ENCODE measurements at places on chromosomes 1 and 21. TPM values are rescaled to one million over a fixed set of nuclear protein-coding genes. Genes with fewer than 3 reads are reported as not detected.

Gene DIRAS3
- 6.2 TPM for total RNA-seq

Gene IFI6
- total RNA-seq = 247 TPM

Gene OR2T33
- total RNA-seq = not detected

Gene PSMB4
- 247 TPM for total RNA-seq

Gene CDC7
- 16.5 TPM for total RNA-seq

Gene SLAMF8
- total RNA-seq = 0.17 TPM

Gene C1orf216
- total RNA-seq = 24.0 TPM

Gene OR2G6
- total RNA-seq = not detected

Gene INSRR
- 0.40 TPM for total RNA-seq

Gene PPT1
- 87.4 TPM for total RNA-seq

Gene NHLH1
- total RNA-seq = 1.9 TPM

DNA sequence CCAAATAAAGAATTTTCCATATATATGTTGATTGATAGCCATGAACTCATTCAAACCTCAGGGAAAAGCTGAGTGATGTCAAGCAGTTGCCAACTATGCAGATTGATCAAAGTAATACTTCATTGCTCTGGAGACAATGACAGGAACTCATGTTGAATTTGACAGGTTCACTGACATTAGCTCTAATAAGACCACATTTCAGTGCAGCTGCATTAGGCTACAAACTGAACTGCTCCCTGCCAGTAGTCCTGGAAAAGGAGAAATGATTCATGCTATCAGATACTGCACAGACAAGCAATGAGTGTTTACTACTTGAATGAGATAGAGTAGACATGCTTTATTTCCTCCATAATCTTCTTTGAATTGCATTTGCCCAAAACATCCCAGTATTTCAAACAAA, 948.4 kb downstream of the MRPL39 start:
- H3K4me1 ChIP-seq = no peaks in the 10 kb centered on the region
- H3K27me3 ChIP-seq = no peaks in the 10 kb centered on the region
- DNase-seq = no peak
- H3K27ac ChIP-seq = no peak overlapping the region
- no peak overlapping the region for H3K4me3 ChIP-seq
- H3K36me3 ChIP-seq = no peaks in the 10 kb centered on the region

GRCh38 chr1:83794384-83794783, 204.5 kb downstream of the TTLL7 start:
- no peak overlapping the region for H3K4me3 ChIP-seq
- no peaks in the 10 kb centered on the region for H3K36me3 ChIP-seq
- H3K27me3 ChIP-seq = no peaks in the 10 kb centered on the region
- H3K4me1 ChIP-seq = no peaks in the 10 kb centered on the region
- DNase-seq = no peak
- H3K27ac ChIP-seq = no peak overlapping the region

DNA sequence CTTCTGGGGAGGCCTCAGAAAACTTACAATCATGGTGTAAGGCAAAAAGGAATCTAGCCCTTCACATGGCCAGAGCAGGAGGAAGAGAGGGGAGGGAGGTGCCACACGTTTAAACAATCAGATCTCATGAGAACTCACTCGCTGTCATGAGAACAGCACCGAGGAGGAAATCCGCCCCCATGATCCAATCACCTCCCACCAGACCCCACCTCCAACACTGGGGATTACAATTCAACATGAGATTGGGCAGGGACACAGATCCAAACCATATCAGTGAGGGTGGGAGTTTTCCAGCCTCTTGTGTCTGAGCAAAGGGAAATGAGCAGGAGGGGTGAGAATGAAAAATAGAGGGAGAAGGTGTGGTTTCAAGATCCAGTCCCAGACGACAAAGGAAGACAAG, 482.1 kb upstream of the VAMP3 start:
- H3K27me3 ChIP-seq = no peaks in the 10 kb centered on the region
- DNase-seq = no peak
- peaks cover 31% of the 10 kb centered on the region for H3K4me1 ChIP-seq
- no peak overlapping the region for H3K4me3 ChIP-seq
- H3K36me3 ChIP-seq = no peaks in the 10 kb centered on the region

GRCh38 chr1:76881762-76882161, 14.5 kb downstream of the ST6GALNAC5 start:
- no peaks in the 10 kb centered on the region for H3K36me3 ChIP-seq
- H3K4me3 ChIP-seq = no peak overlapping the region
- no peaks in the 10 kb centered on the region for H3K4me1 ChIP-seq
- DNase-seq = no peak
- H3K27ac ChIP-seq = no peak overlapping the region

GRCh38 chr1:204950353-204951001, 79.8 kb downstream of the NFASC start:
- no peak overlapping the region for H3K4me3 ChIP-seq
- no peak overlapping the region for H3K27ac ChIP-seq
- no peak for DNase-seq
- peaks cover 16% of the 10 kb centered on the region for H3K4me1 ChIP-seq

DNA sequence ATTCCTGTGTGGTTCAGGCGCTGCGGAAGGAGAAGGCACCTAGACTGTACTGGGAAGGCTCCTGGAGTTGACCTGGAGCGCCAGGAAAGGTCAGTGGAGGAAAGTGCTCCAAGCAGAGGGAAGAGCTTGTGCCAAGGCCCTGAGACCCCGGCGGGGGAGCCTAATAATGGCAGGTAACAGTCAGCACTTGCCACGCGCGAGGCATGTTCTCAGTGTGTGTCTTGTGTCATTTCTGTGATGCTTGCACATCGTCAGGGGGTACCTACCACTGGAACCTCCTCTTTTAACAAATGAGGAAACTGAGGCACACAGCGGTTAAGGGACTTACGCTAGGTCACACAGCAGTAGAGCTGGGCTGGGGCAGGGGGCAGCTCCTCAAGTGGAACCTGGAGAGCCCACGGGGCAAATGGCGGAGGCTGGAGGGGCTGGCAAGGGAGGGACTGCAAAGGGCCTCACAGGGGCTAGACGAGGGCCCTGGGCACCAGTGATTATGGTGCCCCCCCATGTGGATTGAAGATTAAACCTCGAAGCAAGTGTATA, 976 bp upstream of the BMP8B start:
- DNase-seq = no peak
- H3K4me1 ChIP-seq = peaks cover 27% of the 10 kb centered on the region
- peak overlapping the region; percentile 28 for H3K4me3 ChIP-seq

GRCh38 chr1:10302416-10302815, 92.0 kb downstream of the KIF1B start:
- DNase-seq = no peak
- peaks cover 22% of the 10 kb centered on the region for H3K4me1 ChIP-seq
- no peak overlapping the region for H3K27ac ChIP-seq
- no peak overlapping the region for H3K4me3 ChIP-seq
- H3K36me3 ChIP-seq = peaks cover 11% of the 10 kb centered on the region
- no peaks in the 10 kb centered on the region for H3K27me3 ChIP-seq

DNA sequence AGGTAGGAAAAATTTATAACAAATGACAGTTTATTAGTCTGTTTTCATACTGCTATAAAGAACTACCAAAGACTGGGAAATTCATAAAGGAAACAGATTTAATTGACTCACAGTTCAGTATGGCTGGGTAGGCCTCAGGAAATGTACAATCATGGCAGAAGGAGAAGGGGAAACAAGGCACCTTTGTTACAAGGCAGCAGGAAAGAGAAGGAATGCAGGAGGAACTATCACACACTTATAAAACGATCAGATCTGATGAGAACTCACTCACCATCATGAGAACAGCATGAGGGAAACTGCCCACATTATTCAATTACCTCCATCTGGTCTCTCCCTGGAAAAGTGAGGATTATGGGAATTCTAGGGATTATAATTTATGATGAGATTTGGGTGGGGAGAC, 61.3 kb downstream of the ASB17 start:
- no peak overlapping the region for H3K4me3 ChIP-seq
- H3K27me3 ChIP-seq = no peaks in the 10 kb centered on the region
- no peak for DNase-seq
- H3K27ac ChIP-seq = no peak overlapping the region

DNA sequence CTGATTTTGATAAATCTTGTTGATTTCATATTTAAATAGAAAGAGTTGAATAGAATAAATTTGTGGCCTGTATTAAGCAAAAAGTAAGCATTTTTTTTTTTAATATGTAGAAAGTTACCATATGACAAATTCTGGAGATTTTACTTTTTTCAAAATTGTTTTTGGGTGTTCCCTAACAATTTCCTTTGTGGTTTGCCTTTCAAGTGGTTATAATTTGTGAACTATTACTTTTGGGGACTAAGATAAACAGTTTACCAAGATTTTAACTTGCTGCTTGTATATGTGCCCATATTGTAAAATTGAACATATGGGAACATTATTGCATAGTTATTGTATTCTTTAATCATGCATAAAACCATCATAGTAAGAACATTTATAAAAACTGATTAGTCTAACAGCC, 34.6 kb downstream of the SLC30A7 start:
- no peak overlapping the region for H3K27ac ChIP-seq
- H3K27me3 ChIP-seq = no peaks in the 10 kb centered on the region
- no peak for DNase-seq
- H3K36me3 ChIP-seq = no peaks in the 10 kb centered on the region
- no peak overlapping the region for H3K4me3 ChIP-seq

- no peak overlapping the region for H3K27ac ChIP-seq
- DNase-seq = no peak
- H3K4me3 ChIP-seq = no peak overlapping the region
- no peaks in the 10 kb centered on the region for H3K4me1 ChIP-seq
- no peaks in the 10 kb centered on the region for H3K27me3 ChIP-seq
Measured at GRCh38 chr21:31233711-31234110, 110.3 kb downstream of the TIAM1 start.

DNA sequence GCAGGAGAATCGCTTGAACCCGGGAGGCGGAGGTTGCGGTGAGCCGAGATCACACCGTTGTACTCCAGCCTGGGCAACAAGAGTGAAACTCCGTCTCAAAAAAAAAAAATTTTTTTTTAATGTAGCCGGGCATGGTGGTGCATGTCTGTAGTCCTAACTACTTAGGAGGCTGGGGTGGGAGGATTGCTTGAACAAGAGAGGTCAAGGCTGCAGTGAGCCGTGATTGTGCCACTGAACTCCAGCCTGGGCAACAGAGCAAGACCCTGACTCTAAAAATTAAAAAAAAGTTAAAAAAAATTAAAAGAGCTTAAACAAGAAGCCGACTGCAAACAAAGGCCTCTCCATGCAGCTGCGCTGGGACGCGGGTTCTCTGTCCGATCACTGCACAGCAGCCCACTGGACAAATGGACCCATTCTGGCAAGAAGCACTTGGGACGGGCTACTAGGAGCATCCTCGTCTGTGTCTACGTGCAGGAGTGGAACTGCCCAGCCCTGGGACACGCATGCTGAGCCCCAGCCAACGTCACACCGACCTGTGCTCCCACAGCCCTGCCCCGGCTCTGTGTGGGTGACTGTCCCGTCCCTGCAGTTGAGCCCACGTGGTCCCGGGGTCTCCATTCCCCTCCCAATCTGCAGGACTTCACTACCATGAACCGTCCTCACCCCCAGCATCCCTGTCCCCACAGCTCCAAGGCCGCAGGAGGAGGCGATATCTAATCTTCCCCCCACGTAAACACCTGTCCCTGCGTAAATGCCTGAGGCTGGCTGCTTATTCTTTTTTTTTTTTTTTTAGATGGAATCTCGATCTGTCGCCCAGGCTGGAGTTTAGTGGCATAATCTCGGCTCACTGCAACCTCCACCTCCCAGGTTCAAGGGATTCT, 12.3 kb downstream of the SLC35E2B start:
- no peaks in the 10 kb centered on the region for H3K27me3 ChIP-seq
- H3K4me3 ChIP-seq = no peak overlapping the region
- DNase-seq = no peak
- H3K27ac ChIP-seq = no peak overlapping the region

DNA sequence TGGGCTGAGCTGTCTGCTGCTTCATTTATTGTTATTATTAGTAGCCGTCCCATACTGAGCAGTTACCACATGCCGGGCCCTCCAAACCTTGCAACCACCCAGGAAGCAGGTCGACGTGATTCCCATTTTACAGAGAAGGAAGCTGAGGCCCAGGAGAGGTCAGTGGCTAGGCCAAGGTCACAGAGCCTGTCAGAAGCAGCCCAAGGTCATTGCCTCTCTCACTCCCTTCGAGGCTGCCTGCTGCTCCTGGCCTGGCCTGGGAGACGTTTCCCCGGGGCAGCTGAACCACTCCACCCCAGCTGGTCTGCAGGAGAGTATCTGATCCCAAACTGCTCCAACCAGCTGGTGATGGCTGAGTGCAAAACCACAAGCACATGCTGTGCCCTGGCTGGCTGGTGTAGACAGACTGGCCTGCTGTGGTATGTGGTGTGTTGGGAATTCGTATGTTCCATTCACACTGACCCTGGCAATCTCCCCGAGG, 6.5 kb downstream of the PADI4 start:
- no peaks in the 10 kb centered on the region for H3K27me3 ChIP-seq
- H3K4me3 ChIP-seq = no peak overlapping the region
- DNase-seq = no peak
- no peaks in the 10 kb centered on the region for H3K36me3 ChIP-seq
- peaks cover 3% of the 10 kb centered on the region for H3K4me1 ChIP-seq

GRCh38 chr1:107820801-107821200, 144.2 kb downstream of the VAV3 start:
- no peak overlapping the region for H3K27ac ChIP-seq
- no peaks in the 10 kb centered on the region for H3K4me1 ChIP-seq
- H3K36me3 ChIP-seq = no peaks in the 10 kb centered on the region
- no peak for DNase-seq

- no peaks in the 10 kb centered on the region for H3K36me3 ChIP-seq
- H3K27me3 ChIP-seq = peaks cover 7% of the 10 kb centered on the region
- no peak for DNase-seq
- no peak overlapping the region for H3K27ac ChIP-seq
Measured at GRCh38 chr1:41430582-41430981, 53.9 kb downstream of the EDN2 start.
